ENCODE measurements at places on chromosomes 5 and 9.

- DNase-seq: no peak
Measured at GRCh38 chr5:90690307-90690706, 131.7 kb downstream of the ADGRV1 start.

DNA sequence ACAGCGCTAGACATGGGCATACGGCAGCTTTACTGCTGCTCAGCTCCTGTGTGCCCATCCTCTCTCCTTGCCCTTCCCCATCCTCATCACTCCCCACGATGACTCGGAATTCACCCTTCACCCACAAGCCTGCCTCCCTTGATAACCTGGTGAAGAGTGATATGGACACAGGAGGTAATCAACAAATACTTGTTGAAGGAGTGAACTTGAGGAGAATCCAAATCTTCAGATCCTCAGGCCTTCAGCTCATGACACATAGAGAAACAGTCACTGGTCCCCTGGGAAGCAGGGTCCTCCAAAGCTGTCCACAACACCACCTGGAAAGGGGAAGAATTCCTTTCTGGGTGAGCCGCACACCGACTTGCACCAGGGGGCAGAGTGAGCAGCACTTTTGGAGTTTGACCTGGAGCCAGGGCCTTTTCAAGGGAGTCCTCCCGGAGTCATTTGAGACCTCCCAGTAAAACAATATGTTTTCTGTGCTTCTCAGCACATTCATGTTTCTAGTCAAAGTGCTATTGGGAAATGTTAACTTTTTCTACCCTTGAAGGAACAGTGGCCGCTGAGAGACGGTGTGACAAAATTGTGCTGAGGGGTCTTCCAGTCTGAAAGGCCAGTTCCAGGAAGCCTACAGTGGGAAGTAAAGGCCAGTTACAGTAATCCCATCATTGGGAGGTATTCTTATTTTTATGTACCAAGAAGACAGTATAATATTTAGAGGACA is 332.3 kb downstream of the CWC27 start:
- DNase-seq: peak; percentile 50

- no peak for DNase-seq
Measured at GRCh38 chr9:98678244-98678842, 30.4 kb downstream of the GABBR2 start.

DNA sequence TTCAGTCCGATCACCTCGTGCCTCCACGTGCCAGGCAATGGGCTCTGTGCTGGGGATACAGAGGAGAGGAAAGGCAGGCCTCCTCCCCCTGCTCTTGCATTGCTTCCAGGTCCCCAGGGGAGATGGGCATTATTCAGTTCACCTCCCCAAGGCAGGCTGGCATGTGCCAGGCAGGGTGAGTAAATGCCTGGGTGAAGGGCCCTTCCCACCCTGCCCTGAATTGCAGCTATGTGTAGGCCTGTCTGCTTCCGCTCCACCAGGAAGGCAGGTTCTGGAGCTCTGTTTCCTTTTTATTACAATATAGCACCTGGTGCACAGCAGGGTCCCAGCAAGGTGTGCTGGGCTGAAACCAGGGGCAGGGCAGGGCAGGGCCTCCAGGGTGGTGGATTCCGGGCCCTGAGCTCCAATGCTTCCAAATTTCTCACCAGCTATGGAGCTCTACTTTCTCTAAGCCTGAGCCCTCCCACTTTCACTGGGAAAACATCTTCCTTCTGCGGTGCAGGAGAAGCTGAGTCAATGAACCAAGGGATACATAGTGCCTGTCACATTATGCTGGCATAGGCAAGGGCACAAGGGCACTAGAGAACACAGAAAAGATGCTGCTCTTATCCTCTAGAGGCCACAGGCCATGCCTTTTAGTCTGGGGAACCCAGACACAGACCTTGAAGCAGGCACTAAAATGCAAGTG is 42.0 kb downstream of the SHB start:
- DNase-seq: no peak

GRCh38 chr5:147874910-147875367 is 3.6 kb upstream of the SCGB3A2 start:
- no peak for DNase-seq

DNA sequence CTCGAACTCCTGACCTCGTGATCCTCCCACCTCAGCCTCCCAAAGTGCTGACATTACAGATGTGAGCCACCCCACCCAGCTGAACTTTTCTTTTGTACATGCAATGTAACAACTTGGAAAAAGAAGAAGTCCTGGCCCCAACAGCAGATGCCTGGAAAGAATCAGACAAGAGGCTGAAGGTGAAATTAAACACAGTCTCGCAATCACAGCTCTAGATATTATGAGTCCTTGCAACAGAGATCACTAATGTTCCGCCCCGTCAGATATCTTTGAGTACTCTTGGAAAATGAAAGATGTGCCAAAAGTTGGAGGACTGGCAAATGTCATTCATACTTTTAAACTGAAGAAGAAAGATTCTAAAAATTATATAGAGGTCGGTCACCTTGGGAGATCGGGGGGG is 254.3 kb downstream of the GLIS3 start:
- no peak for DNase-seq

DNA sequence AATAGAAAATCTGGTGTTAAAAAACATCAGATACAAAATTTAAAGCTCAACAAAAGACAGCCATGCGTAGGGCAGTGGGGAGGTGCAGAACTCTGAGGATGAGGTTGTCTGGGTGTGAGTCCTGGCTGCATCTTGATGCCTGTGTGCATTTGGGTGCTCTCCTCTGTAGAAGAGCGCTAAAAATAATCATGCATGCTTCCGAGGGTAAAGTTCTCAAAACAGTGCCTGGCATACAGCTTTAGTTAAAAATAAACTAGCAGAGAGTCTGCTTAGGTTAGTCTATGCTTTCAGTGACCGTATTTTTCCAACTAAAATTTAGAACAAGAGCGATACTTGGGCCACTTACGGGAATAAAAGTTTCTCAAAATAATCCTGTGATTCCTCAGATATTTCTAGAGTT is 55.5 kb upstream of the SPATA31C2 start:
- no peak for DNase-seq

- no peak for DNase-seq
Measured at GRCh38 chr5:172010278-172010677, 3.8 kb upstream of the FBXW11 start.

- no peak for DNase-seq
Measured at GRCh38 chr9:130235558-130236435, 29.8 kb upstream of the HMCN2 start.

DNA sequence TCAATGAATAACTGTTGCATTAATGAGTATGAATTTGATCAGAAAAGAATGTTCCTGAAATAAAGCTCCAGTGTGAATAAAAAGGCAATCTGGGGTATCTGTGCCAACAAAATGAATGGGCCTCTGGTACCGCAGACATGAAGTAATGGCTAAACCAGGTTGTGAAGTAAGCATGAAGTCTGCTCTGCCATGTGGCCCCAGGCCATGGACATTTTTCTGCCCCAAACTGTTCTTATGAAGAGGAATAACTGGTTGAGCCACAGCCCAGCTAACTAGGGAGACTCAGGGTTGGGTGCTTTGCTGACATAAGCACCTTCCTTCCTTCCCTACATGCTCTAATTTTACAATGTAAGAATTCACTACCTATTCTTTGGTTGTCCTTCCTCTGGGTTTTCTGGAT is 147.4 kb upstream of the LRRTM2 start:
- no peak for DNase-seq

GRCh38 chr9:27851858-27852257 is 278.6 kb upstream of the C9orf72 start:
- no peak for DNase-seq

- DNase-seq: no peak
Measured at GRCh38 chr5:16551628-16552027, 65.2 kb downstream of the RETREG1 start.

GRCh38 chr9:35311891-35312639 is 150.3 kb downstream of the UNC13B start:
- no peak for DNase-seq

GRCh38 chr5:76500633-76501393 is 97.7 kb downstream of the IQGAP2 start:
- DNase-seq: no peak

GRCh38 chr5:111134087-111134486 is 41.9 kb downstream of the WDR36 start:
- no peak for DNase-seq

DNA sequence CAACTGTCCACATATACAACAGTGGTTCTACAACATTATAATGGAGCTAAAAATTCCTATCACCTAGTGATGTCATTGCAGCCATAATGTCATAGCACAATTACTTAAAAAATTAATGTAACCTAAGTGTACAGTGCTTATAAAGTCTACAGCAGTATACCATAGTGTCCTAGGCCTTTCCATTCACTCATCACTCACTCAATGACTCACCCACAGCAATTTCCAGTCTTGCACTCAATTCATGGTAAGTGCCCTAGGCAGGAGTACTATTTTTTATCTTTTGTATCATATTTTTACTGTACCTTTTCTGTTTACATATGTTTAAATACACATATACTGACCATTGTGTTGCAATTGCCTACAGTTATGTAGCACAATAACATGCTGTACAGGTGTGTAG is 9.6 kb upstream of the PUM3 start:
- no peak for DNase-seq

DNA sequence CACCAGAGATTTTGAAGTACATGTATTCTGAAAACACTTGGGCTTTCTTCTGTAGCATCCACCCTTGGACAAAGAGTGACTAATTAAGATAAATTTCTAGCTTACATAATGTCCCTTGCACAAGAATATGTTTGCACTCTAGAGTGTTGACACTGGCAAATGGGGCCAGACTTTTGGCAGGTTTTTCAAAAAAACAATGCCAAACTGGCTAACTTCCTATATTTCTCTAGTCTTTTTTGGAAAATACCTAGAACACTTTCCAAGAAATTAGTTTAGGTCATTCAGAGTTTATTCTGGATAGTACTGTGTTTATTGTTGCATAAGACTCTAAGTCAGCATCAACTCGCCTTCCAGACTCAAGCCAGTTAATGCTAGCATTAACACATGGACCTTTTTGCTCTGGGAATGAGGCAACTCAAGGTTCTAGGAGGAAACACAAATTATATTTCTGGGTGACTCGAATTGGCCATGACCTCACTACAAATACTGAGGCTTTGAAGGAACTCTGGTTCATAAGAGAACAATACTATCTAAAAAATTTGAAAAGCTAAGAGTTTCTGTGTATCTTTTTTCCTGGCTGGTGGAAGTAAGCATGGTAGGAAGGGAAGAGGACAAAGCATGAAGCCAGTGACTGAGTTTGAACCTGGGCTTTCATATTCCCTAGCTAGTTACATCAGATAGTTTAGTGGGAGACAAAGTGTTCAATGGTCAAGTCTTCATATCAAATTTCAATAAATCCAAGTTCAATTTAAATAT is 101.6 kb downstream of the NREP start:
- DNase-seq: no peak

DNA sequence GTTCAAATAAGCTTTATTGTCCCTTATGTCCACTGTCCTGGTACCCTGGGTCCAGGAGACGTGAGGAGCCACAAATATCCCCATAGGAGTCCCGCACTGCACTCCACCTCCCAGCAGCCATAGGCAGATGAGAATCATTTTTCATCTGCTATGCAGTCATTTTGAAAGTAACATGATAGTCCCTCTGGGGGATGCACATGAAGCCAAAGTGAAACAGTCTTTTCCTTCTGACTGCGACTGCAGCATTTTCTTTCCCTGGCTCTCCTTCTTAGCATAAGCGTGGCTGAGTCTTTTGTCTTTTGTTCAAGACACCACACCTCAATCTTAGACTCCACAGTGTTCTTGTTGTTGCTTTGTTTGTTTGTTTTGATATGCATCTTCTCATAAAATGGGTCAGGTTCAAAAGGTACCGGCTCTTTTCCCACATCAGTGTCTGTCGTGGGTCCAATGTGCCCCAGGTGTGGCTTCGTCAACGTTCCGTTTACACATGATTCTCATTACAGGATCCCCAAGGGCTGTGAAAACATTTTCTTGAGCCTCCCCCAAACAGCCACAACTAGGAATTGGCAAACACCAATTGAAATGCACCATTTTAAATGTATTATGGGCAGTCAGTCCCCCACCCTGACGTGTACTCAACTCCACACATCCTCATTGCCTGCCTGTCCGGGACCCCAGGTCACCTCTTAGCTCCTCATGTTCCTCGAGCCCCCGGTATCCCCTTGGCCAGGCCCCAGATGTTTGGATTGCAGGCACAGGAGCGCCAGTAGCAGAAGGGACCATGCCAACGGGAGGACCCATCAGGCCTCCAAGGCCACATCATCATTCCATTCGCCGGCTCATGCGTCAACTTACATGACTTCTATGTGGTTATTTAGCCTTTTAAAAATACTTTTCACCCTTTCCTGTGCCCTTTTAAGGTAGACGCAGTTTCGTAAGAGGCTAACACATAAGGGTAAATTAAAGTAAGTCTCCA is 237.8 kb upstream of the DAPK1 start:
- no peak for DNase-seq

- DNase-seq: no peak
Measured at GRCh38 chr9:124788542-124789217, 11.7 kb downstream of the OLFML2A start.

GRCh38 chr5:151528996-151529395 is 62.1 kb downstream of the FAT2 start:
- no peak for DNase-seq

DNA sequence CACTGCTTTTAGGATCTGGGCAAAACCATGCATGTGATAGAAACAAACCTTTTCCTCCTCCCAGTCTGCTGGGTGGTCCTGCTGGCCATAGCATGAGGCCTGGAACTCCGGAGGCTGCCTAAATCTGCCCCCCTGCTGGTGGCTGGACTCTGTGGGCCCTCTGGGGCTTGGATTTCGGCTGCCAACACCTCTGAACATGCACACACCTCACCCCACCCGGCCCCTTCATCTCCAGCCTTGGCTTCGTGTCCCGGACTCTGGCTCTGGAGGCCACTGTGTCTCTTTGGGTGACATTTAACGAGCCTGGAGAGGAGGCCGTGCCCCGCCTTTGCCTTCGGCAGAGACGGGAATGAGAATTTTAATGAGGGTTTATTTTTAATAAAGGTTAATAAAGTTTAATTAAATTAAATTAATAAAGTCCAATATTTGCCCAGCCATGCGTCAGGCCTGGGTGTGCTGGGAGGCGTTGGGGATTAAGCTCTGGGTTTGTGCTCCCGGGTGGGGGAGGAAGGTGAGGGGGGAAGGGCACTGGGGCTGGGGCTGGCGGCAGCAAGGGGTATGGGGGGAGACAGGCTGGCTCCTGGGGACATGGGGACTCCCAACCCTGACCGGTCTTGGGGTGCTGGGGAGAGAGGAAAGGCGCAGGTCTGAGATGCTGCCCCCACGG is 251.8 kb downstream of the PBX3 start:
- no peak for DNase-seq

GRCh38 chr5:122420091-122420490 is 108.1 kb downstream of the SNCAIP start:
- DNase-seq: no peak

DNA sequence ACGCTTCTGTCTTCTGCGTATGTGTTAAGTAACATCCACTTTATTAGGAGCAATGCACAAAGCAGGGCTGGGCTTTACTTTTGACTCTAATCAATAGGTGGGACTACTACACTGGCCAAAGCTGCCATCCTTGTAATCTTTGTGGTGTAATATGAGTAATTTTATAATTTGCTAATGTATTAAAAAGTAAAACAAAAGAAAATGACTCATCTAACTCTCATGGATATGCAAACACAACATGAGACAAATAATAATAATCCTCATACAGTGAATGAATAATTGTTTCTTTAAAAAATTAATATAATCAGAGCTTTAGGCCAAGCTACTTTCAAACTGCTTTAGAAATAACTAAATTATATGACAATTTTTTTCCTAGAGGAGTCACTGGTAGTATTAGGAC is 90.7 kb downstream of the NR3C1 start:
- no peak for DNase-seq
